SIG-M5 (cell line): ENCODE measurements at places on chromosomes 1 and 21.

DNA sequence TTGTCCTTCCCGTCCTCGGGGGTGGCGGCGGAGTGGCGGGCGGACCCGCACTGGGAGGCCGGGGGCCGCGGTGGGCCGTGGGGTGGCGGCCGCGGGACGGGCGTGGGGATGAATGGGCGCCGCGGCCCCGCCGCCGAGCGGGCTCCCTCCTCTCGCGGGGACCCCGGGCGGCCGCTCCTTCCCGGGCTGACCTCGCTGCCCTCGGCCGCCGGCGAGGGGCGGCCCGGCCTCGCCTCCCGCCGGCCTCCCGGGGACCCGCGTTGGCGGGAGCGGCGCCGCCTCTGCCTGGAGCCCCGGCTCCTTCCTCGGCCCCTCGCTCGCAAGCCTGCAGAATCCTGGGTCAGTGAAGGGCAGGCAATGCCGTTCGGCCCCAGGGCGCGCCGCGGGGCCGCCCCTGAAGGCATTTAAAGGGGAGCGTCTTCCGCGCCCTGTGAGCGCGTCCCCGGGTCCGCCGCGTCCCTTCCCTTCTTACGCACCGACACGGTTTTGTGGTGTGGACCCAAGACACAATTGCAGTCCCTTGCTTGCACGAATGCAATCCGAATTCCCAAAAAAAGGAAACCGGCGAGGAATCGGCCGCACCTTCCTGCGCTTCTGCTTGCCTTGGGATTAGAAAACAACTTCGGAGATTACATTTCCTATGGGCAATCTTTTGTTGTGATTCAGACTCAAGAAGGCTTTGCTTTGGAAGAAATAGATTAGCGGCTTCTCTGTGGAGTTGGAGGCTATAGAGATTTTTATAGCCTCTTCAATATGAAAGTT lies 776 bp downstream of the ITSN1 start:
- no peak for DNase-seq

DNA sequence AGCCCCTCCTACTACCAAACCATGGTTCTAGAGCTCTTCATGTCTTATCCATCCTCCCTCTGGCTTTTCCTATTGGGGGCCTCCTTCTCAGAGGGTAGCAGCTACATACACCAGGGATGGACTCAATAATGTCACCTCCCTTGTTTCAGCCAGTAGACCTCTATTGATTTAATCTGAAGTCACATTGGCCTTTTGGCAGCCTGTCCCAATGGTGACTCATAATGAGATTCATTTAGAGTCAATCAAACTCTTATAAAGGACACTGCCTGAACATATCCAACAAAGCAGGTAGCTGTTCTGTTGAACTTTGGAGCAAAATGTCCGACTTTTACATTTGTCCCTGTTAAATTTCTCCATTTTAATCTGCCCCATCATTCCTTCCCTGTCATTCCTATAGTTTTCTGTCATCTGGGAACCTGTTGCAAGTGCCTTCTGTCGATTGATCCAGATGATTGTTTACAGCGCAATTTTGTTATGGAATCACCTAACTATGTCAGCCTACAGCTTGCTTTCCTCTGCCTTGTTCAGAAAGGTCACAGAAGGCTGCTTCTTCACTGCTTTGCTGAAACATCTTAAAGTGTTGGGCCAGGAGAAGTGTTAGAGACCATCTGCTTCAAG lies 105.9 kb downstream of the ETS2 start:
- DNase-seq, result no peak

DNA sequence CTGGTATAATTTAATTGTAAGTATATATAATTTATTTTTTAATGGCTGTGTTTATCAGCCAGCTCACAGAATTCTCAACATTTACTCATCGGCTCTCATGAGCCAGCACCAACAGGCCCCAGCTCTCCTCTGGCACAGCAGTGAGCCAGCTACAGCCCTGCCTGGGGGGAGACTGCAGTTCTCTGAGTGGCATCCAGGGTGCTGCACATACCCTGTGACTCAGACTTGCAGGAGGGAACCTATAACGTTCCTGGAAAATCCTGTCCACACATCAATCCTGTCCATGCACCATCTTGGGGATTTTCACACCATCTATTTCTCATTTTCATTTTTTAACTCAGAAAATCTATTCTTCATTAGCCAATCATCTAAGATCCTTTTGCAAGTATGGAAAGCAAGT lies 36.5 kb downstream of the FHAD1 start:
- DNase-seq, result no peak

- DNase-seq, result no peak
Measured at GRCh38 chr1:70887936-70888335, 159.7 kb downstream of the PTGER3 start.

DNA sequence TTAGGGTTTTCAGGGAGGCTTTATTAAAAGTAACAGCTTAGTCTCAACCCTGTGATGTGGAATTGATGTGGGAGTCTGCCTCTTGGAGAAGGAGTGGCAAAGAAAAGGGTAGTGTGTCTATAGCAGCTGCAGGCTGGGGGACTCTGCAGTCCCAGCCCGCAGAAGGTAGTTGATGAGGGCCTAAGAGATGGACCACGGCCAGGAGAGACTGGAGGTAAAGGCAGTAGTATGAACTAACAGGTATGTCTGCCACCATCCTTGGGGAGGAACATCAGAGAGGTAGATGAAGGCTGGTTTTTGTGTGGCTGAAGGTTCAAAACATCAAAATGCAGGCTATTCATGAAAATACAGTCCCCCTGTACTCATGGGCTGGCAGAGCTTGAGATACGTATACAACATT lies 112.1 kb downstream of the KCTD3 start:
- no peak for DNase-seq

- DNase-seq, result no peak
Measured at GRCh38 chr1:73029571-73029970, 747.2 kb upstream of the NEGR1 start.

- DNase-seq, result no peak
Measured at GRCh38 chr1:153540394-153541361, at the start of gene S100A5. TSS of gene S100A5 (minus strand) at chr1:153540934. CDS start at chr1:153540191, 743 bp downstream.

GRCh38 chr21:29641635-29642550 lies 297.9 kb downstream of the GRIK1 start:
- DNase-seq, result no peak

DNA sequence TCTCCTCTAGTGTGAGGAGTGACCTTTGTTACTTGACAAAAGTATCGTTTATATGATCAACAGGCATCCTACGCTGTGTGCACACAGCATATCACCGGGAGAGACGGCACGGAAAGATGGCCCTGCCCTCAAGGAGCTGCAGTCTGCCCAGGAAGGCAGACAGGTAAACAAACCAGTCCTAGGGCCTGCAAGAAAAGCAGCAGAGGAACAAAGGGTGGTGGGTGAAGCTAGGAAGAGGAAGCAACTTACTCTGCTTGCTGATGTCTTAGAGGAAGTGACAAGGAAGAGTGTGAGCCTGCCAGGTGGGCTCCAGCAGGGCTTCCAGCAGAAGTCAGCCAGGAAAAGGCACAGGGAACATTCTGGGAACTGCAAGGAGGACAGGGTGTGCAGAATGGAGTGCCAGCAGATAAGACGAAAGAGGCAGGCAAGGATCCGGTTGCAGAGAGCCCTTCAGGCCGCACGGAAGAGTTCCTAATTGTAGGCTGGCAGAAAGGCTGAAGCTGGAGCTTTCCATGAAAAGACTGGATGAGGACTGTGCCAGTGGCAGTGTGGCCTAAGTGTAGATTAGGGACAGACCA lies 106.7 kb downstream of the SLC45A1 start:
- peak; percentile 25 for DNase-seq

DNA sequence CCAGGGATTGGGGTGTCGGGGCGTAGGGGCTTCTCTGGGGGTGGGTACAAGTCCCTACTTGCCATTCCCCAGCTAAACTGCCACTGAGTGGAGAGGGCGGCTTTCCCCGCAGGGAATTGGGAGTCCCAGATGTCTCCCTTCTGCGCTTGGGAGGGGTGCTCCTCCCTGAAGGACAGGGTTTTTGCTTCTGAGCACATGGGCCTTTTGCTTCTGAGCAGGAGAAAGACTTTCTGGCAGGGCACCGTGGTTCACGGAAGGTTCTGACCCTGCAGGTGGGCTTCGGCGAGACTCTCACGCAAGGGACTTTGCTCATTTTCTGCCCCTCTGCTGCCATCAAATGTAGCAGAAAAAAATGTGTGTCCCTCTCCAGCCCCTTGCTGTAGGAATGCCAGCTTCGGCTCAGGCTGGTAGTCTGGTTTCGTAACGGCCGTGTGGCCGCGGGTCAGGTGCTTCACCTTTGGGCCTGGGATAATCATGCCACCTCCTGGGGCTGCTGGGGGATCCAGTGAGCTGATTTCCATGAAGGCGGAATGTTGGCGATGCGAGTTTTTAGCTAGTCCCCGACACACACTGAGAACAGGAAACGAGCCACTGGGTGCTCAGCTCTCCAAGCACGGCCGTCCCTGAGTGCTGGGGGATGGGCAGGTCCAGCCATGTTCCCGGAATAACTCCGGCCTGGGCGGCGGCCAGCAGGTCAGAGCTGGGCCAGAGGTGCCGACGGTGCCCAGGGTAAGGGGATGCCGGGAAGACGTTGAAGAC lies 364.0 kb downstream of the CAMTA1 start:
- DNase-seq, result no peak

DNA sequence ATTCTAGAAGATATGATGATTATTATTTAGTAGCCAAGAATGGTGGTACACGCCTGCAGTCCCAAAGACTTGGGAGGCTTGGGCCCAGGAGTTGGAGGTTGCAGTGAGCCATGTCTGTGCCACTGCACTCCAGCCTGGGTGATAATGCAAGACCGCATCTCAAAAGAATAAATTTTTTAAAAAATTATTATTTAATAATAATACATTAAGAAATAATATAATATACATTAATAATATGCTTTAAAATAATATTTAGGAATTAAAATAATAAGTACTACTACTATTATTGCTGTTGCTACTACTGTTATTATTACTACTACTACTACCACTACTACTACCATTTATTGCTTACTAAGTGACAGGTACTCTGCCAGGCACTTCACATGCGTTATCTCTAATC lies 27.2 kb downstream of the CCDC30 start:
- no peak for DNase-seq

GRCh38 chr1:56933161-56933560 lies 32.7 kb downstream of the C8B start:
- no peak for DNase-seq
